T-cell (primary cell): ENCODE measurements at places on chromosomes 2 and 18.

- no peak for DNase-seq
These were observed 91.3 kb downstream of the ZBTB7C start for GRCh38 chr18:48317781-48318381.

GRCh38 chr18:55396979-55397378 lies 191.0 kb downstream of the TCF4 start:
- DNase-seq: no peak

GRCh38 chr2:112817082-112817689 lies 19.4 kb downstream of the IL1B start:
- no peak for DNase-seq

DNA sequence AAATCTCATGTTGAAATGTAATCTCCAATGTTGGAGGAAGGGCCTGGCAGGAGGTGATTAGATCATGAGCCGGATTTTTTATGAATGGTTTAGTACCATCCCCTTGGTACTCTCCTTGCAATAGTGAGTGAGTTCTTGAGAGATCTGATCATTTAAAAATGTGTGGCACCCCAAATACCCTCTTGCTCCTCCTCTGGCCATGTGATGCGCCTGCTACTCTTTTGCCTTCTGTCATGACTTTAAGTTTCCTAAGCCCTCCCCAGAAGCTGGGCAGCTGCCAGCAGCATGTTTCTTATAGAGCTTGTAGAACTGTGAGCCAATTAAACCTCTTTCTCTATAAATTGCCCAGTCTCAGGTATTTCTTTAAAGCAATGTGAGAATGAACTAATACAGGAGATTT lies 72.6 kb upstream of the FIGN start:
- DNase-seq: no peak

- no peak for DNase-seq
These were observed 970.3 kb downstream of the CNTNAP5 start for GRCh38 chr2:124995185-124995912.

- DNase-seq: no peak
These were observed 160.0 kb upstream of the PGAP1 start for GRCh38 chr2:197086500-197086899.

- no peak for DNase-seq
These were observed 303.5 kb downstream of the CDCA7 start for GRCh38 chr2:173657996-173658717.

DNA sequence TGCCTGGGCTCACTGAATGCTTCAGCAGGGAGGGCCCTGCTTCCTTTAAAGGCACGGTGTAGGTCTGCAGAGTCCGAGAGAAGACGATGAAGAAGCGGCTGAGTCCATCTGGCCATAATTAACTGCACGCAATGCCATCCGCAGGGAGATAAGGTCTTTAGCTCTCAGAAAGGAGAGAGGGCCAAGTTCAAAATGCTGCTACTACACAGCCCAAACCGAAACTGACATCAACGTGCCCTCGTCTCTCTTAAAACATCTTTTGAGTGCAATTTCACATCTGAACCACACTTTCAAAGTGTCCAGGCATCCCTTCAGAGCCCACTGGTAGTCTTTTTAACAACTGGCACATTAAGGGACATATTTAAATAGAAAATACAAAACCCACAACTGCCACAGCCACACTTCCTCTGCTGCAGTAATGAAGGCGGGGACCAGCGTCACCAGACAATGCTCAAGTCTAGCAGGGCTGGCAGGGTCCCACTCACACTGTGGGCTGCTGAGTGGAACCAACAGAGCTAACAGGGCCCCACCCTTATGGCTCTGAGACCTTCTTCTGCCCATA lies 35.8 kb downstream of the ST3GAL5 start:
- peak; percentile 73 for DNase-seq

- no peak for DNase-seq
These were observed 24.7 kb downstream of the B4GALT6 start for GRCh38 chr18:31659576-31660177.

DNA sequence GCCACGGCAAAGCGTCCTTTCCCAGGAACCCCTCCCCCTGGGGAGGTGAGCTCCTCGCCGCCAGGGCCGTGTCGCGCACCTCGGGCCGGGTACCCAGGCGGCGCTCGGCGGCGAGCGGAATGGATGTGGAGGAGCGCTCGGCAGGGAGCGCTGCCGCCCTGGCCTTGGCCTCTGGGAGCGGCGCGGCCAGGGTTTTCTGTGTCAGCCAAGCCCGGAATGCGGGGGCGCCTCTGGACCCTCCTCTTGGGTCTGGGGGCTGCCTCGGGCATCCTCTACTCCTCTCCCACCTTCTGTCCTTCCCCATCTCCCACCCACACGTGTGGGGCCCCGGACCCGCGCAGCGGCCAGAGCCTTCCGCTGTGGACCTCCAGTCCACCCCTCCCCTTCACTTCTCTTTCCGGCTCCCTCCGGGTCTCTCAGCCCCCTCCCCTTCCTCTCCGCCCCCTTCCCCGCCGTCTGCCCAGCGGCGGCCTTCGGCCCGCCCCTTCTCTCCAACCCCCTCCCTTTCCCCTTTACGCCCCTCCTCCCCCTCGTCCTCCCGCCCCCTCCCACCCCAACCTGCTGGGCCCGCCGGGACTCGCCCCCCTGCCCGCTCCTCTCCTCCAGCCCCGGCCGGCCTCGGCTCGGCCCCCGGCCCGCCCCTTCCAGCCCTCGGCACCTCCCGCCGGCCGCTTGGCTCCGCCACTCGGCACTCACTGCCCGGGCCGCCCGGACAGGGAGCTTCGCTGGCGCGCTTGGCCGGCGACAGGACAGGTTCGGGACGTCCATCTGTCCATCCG lies at the start of gene MERTK:
Gene MERTK (plus strand): TSS at position 684 of the 779 bp plus-strand sequence. CDS start 129 bp downstream, outside the sequence.
- peak; percentile 22 for DNase-seq

DNA sequence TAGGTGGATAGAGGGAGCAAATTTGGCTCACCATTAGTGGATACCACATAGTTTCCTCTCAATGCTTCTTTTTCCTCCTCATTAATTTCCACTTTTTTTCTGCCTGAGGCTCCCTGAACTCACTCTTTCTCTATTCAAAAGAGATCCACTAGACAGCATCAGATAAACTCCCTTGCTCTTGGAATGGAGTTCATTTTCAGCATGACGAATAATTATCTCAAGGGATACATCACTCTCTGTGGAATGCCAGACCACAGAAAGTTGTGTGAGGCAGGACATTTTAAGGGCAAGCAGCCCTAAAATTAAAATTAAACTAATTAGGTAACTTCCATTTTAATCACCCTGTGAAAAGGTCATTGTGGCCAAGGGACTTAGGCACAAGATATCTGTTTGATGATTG lies 1920.1 kb upstream of the CELF4 start:
- no peak for DNase-seq

GRCh38 chr2:232418466-232419244 lies 12.0 kb downstream of the ALPG start:
- DNase-seq: no peak

GRCh38 chr2:214630402-214631045 lies 179.0 kb downstream of the BARD1 start:
- no peak for DNase-seq

DNA sequence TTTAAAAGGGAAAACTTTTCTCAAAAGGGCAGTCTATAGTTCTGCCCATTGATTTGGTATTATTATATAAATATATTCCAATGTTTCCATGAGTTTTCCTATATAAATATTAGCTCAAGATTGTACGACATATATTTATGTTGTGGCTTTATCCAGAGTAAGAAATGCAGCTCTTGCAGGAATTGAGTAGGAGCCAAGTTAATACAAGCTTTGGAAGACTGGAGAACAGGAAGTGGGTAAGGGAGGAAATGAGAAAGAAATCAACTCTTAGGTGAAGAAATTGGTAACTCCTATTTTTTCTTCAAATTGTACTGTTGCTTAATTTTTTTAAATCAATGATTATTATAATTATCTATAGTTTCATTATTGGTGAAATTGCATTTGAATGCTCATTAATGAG lies 105.4 kb upstream of the FAM117B start:
- no peak for DNase-seq

- peak; percentile 56 for DNase-seq
These were observed 73.4 kb downstream of the ACTR2 start for GRCh38 chr2:65300761-65301711.

DNA sequence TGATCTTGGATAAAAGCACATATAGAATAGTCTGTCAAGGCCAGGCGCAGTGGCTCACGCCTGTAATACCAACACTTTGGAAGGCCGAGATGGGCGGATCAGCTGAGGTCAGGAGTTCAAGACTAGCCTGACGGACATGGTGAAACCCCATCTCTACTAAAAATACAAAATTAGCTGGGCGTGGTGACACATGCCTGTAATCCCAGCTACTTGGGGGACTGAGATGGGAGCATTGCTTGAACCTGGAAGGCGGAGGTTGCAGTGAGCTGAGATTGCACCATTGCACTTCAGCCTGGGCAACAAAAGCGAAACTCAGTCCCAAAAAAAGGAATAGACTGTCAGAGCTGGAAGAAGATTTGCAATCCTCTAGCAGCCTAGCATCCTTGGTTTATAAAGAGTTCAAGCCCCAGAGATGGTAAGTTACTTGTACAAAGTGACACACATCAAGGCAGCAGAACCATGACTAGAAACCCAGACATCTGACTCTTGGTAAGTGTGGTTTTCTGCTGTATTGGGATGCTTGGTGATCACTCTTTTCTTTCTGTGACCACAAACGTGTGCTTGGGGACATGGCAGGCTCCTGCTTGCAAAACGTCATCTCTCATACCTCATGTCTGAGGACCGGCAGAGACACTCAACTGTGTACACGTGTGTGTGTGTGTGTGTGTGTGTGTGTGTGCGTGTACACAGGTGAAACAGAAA lies 69.0 kb downstream of the OSBPL6 start:
- DNase-seq: no peak

DNA sequence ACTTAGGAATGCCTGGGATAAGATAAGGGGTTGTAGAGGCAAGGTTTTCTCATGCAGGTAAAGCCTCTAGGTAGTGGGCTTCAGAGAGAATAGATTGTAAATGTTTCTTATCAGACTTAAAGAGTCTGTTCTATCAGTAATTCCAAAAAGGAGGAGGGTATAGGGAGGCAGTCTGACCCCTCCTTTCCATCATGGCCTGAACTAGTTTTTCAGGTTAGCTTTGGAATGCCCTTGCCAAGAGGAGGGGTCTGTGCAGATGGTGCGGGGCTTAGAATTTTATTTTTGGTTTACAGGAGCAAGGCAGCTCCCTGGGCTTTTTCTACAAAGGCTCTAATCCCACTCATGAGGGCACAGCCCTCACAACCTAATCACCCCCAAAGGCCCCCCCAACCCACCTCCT lies 135.0 kb downstream of the B3GNT2 start:
- DNase-seq: no peak

GRCh38 chr18:56327191-56327885 lies 311.1 kb downstream of the TXNL1 start:
- no peak for DNase-seq

DNA sequence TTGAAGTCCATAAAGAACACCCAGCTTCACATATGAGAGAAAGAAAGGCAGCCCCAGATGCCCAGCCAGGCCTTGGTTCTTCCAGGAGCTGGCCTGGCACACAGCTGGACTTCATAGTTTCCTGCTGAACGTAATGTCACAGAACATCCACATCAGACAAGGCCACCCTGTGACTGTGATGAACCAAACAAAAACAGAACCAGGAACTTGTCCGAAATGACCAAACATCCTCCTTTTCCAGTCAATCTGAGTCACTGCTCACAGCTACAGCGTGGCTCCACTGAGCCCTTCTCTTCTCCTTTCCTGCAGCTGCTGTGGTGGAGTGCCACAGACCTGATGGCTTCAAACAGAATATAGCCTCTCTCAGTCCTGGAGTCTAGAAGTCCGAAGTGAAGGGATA lies 45.4 kb upstream of the PAPOLG start:
- DNase-seq: no peak

- no peak for DNase-seq
These were observed 63.1 kb downstream of the CAB39 start for GRCh38 chr2:230775737-230776136.

DNA sequence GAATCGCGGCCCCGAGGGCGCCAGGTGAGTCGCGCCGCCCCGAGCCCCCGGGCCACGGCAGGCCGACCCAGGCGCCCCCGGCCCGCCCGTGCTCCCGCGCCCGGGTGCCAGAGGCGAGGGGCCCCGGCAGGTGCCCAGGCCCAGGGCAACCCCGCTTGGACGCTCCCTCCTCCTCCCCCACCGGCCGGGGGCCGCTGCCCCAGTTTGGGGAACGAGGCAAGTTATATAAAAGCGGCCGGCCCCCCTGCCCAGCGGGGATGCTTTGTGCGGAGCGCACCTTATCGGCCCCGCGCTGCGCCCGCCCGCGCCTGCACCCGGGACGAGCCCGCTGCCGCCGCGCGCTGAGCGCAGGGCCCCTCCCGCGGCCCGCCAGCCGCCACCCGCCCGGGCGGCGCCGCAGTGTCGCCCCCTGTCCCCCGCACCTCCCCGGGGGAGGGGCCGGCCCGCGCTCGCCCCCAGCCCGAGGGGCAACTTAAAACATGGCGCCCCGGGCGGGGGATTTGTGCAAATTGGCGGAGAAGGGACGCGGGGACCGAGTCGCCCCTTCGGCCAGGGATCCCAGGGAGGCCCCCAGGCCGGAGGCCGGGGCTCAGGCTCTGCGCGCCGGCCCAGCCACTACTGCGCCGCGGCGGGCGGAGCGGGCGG lies 639 bp downstream of the EPB41L3 start:
- no peak for DNase-seq

- DNase-seq: no peak
These were observed 182.8 kb downstream of the NBAS start for GRCh38 chr2:15378148-15378908.

GRCh38 chr2:121483846-121484245 lies 46.8 kb upstream of the RNU4ATAC start:
- DNase-seq: no peak

DNA sequence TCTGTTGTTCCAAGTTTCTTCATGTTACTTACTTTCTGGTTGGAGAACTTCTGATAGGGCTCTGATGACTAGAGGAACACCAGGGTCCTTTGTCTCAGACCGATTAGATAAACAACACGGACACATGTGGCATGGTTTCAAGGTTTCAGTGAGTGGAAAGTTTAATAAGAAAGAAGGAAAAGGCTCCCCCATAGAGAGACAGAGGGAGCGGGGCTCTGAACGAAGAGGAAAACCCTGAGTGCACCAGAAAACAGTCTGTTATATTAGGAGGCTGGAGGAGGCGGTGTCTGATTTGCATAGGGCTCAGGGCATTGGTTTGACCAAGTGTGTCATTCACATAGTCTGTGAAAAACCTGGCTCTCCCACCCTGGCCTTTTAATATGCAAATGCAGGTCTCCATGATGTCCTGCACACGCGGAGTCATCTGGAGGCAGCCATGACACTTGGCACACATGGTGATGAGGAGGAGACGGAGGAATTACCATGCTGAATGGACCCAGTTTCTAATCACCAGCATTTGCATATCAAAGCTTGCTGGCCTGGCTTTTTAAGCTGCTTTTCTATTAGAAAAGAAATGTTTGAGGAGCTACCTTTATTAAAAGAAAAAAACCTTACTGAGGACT lies 94.2 kb downstream of the PTPN4 start:
- DNase-seq: no peak
